ENCODE measurements at places on chromosomes 2 and 18.

DNA sequence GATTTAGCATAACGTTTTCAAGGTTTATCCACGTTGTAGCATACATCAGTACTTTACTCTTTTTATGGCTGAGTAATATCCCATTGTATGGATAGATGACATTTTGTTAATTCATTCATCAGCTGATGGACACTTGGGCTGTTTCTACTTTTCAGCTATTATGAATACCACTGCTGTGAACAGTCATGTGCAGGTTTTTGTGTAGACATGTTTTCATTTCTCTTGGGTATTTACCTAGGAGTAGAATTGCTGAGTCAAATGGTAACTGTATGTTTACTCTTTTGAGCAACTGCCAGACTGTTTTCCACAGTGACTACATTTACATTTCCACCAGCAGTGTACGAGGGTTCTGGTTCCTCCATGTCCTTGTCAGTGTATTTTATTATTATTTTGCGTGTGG lies 33.9 kb downstream of the COX7A2L start:
- no peak for DNase-seq

- DNase-seq, result no peak
Observed at GRCh38 chr18:54852780-54853675, 24.8 kb downstream of the RAB27B start.

DNA sequence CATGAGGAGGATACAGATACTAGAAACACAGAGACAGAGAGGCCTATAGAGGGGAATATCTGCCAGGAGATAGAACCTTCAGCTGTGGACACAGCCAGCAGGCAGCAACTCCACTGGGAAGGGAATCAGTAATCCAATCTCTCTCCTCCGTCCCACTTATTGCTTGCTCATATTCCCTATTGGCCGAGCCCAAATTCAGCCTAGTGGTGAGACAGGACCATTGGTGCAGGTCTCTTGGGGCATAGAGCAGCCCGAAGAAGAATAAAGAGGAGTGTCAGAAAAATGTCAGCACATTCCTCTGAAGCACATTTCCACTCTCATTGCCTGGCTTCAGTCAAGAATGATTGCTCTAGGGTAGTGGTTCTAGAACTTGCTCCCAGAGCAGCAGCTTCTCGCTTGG lies 1091.5 kb upstream of the GYPC start:
- DNase-seq, result no peak

DNA sequence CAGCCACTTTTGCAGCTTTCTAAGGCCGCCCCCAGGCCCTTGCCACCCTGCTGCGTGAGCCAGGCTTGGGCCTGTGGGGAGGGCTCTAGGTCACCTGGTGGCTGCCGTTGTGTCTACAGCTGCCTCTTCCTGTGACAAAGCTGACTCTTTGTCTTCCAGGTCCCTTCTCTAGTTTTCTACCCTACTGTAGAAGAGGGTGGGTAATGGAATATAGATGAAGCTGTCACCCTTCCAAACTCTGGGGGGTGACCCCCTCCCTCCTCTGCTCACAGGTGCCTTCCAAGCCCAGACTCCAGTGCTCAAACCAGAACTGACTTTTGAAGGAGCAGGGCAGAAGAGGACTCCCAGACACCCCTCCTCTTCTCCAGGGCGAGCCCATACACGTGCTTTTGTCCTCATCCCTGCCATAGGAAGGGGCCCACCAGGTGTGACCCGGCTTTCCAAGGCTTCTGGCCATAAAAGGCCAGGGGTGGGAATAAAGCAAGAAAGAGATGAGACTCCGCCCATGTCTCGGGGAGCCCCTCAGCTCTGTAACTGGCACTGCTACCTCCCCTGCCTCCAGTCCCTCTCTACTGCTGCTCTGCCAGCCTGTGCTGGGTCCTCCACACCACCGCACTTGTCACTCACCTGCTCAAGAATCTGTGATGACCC lies 17.9 kb upstream of the SDC1 start:
- no peak for DNase-seq

DNA sequence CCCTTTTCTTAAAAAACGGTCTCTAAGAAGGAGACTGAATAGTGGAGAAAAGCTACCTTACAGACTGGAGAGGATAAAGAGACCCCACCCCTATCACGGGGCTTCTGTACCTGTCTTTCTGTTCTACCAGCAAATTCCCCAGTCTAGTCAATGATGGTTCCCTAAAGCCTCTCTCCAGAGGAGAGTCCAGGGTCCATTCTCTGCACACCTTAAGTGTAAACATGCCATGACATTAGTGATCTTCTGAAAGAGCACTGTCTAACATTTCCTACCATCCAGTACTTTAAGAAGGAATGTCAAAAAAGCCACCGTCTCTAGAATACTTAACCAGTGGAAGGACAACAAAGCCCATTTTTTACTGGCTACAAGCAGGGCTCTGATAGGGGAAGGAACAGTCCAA lies 17.0 kb upstream of the ERCC3 start:
- no peak for DNase-seq

GRCh38 chr2:186559848-186560247 lies 30.0 kb upstream of the ITGAV start:
- DNase-seq, result no peak

DNA sequence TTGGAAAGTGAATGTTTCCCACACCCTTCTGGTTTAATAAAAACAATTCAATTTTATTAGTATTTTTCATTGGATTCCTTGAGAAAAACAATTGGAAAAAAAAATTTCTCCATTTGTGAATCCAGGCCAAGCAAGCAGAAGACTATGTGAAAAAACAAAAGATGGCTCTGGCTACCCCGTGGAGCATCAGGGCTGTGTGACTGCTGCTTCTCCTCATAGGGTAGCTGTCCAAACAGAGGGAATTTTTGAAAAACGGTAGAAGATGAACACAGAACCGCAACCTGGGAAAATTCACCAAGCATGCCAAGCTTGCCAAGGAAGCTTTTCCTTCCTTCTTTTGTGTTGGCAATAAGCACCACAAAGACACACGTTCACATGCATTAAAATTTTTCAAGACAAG lies 71.3 kb upstream of the ACVR2A start:
- no peak for DNase-seq

DNA sequence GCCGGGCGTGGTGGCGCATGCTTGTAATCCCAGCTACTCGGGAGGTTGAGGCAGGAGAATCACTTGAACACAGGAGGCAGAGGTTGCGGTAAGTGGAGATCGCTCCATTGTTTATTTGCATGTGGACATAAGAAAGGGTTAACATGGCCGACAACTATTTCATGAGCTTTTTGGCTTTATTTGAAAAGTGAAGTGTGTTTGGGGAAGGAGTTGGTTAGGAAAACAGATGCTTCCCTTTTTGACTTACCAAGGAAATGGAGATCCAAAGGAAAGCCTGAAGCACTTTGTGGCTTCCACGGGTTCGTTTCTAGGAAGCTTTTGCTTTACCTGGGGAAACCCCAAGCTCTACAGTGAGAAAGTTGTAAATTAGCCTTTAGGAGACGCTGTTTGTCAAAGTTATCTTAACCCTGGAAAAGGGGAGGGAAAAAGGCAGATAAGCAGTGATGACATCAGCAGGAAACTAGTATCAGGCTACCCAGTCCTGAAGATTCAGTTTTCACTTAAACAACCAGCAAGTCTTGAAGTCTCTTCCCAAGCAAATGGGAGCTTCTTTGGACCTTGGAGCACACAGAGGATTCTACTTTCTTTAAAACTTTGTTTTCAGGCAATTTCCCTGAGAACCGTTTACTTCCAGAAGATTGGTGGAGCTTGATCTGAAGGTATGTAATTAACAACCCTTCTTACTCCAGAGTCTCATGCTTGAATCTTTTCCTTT lies at the start of gene CASP10:
Gene CASP10 (plus strand): TSS at position 492 of the 715 bp plus-strand sequence. CDS start 2,637 bp downstream, outside the sequence.
- no peak for DNase-seq

DNA sequence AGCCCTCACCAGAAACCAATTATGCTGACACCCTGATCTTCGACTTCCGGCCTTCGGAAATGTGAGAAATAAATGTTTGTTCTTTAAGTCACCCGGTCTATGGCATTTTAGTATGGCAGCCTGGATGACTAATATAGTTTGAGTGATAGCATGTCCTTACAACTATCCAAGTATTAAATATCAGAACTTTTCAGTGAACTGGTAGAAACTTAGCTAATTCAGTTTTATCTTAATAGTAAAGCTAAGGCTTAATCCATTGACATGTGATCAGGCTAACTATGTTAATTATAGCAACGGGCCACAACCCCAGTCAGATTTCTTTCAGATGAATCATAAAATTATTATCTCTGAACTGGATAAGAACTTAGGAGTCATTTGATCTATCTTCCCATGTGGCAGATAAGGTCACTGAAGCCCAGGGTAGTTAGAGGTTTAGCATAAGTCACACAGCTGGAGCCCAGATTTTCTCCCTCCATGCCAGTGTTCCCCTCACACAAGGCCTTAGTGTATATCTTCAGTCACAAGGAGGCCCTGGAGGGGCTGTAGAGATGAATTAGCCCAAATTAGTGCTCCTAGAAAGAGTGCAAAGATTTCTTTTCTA lies 40.7 kb upstream of the UPP2 start:
- DNase-seq, result no peak

DNA sequence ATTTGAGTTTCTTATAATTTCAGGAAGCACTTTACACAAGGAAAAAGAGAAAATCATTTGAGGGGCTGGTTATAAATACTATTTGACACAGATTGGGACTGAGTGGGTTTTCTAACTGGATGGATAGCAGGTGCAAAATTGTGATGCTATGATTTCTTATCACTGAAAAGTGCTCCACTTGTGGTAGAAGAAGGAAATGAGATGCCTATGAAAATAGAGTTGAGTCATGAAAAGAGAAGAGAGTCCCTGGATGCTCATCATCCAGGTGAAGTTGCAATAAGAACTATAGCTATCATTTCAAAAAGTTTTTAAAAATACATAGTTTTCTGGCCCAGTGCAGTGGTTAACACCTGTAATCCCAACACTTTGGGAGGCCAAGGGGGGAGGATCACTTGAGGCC lies 39.4 kb upstream of the NFE2L2 start:
- DNase-seq, result no peak

GRCh38 chr18:56235071-56235470 lies 403.3 kb downstream of the TXNL1 start:
- no peak for DNase-seq

- no peak for DNase-seq
Observed at GRCh38 chr2:118913803-118914645, 28.0 kb upstream of the MARCO start.

GRCh38 chr2:225009768-225010167 lies 32.5 kb downstream of the DOCK10 start:
- no peak for DNase-seq

DNA sequence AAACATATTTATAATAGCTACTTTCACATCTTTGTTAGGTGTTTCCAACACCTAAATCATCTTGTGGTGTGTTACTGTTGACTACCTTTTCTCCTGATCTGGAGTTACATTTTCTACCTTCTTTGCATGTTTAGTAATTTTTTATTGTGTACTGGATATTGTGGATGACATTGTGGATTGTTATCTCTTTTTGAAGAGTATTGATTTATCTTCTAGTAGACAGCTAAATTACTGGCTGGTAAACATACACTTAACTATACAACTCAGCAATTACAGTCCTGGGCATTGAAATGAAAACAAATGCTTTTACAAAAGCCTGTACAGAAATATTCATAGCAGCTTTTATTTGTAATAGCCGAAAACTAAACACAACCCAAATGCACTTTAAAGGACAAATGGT lies 150.8 kb downstream of the PTRHD1 start:
- DNase-seq, result no peak

Data from nucleus accumbens (tissue), 56 donors.